A549 treated with DMSO at 1 μM for 4 hours (cell line): ENCODE measurements at places on chromosomes 5 and 9. TPM values are rescaled to one million over a fixed set of nuclear protein-coding genes. Genes with fewer than 3 reads are reported as not detected.

ENG gene
- total RNA-seq = 0.09 to 0.34 TPM (median 0.14 TPM) in 5 replicates

ZNF462 gene
- 4.9 to 6.2 TPM (median 5.9 TPM) in 5 replicates for total RNA-seq

OSMR gene
- 62.9 to 85.6 TPM (median 80.4 TPM) in 5 replicates for total RNA-seq

AQP7 gene
- 0.21 to 0.43 TPM (median 0.32 TPM) in 5 replicates for total RNA-seq

PCDHB11 gene
- total RNA-seq = 0.07 to 0.12 TPM (median 0.11 TPM) in 3 of 5 replicates, not detected in the others

MVB12B gene
- total RNA-seq = 7.0 to 9.0 TPM (median 7.9 TPM) in 5 replicates

LCN9 gene
- not detected in 5 replicates for total RNA-seq

PDCD1LG2 gene
- total RNA-seq = 0.25 to 0.63 TPM (median 0.39 TPM) in 5 replicates

INSL6 gene
- total RNA-seq = not detected in 5 replicates

GRM6 gene
- total RNA-seq = not detected in 5 replicates

SLC46A2 gene
- not detected in 5 replicates for total RNA-seq

LCN1 gene
- not detected in 5 replicates for total RNA-seq

ACER2 gene
- total RNA-seq = 2.3 to 3.2 TPM (median 2.9 TPM) in 5 replicates

SPATA31D4 gene
- total RNA-seq = not detected in 5 replicates

SIT1 gene
- not detected in 5 replicates for total RNA-seq

CDO1 gene
- not detected in 5 replicates for total RNA-seq

FOXD4L4 gene
- total RNA-seq = 0.07 to 0.10 TPM (median 0.08 TPM) in 3 of 5 replicates, not detected in the others

SLC6A19 gene
- total RNA-seq = not detected in 5 replicates

EIF4E1B gene
- total RNA-seq = not detected in 5 replicates

TNC gene
- 0.92 to 1.4 TPM (median 1.00 TPM) in 5 replicates for total RNA-seq

YTHDC2 gene
- 7.4 to 9.5 TPM (median 8.7 TPM) in 5 replicates for total RNA-seq

WDR38 gene
- total RNA-seq = 0.07 to 0.15 TPM (median 0.09 TPM) in 3 of 5 replicates, not detected in the others

SHC3 gene
- 0.38 to 0.71 TPM (median 0.50 TPM) in 5 replicates for total RNA-seq

DMAC1 gene
- total RNA-seq = 34.8 to 78.2 TPM (median 68.9 TPM) in 5 replicates

CD14 gene
- 3.6 to 4.4 TPM (median 4.0 TPM) in 5 replicates for total RNA-seq

PFN3 gene
- not detected in 5 replicates for total RNA-seq

MZB1 gene
- total RNA-seq = 0.14 TPM in 2 of 5 replicates, not detected in the others
